ENCODE measurements at places on chromosomes 2 and 18. TPM values are rescaled to one million over a fixed set of nuclear protein-coding genes. Genes with fewer than 3 reads are reported as not detected.

The ZC3H8 gene
- 17.4 TPM for total RNA-seq

The REG1B gene
- not detected for total RNA-seq

The AQP4 gene
- total RNA-seq = not detected

The CD8B2 gene
- not detected for total RNA-seq

The SKOR2 gene
- not detected for total RNA-seq

DNA sequence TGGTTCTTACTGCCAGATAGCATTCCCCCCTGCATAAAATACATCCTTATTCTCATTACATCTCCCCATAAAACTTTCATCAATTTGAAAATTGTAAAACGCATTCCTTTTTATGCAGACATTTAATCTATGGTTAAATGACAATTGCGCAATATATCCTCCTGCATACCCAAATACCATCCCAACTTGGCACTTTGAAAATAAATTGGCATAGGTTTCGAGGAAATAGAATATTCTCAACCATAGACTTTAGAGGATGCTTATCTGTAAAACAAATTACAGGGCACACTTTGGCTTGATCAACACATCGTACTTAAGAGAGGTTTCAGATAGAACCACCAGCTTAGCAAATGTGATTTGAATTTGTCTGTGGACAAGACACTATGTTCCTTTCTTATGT lies 31.0 kb upstream of the CAVIN2 start:
- DNase-seq = no peak

DNA sequence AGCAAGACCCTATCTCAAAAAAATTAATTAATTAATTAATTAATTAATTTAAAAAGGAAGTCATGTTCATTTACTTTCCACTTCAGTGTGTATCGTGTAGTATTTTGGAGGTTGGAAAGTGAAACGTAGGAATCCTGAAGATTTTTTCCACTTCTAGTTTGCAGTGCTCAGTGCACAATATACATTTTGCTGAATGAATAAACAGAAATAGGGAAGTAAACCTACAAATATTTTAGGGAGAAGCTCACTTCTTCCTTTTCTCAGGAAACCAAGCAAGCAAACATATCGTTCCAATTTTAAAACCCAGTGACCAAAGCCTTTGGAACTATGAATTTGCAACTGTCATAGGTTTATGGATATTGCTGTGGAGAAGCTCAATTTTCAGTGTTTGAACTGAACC lies 27.8 kb downstream of the SLC14A1 start:
- no peak for DNase-seq

DNA sequence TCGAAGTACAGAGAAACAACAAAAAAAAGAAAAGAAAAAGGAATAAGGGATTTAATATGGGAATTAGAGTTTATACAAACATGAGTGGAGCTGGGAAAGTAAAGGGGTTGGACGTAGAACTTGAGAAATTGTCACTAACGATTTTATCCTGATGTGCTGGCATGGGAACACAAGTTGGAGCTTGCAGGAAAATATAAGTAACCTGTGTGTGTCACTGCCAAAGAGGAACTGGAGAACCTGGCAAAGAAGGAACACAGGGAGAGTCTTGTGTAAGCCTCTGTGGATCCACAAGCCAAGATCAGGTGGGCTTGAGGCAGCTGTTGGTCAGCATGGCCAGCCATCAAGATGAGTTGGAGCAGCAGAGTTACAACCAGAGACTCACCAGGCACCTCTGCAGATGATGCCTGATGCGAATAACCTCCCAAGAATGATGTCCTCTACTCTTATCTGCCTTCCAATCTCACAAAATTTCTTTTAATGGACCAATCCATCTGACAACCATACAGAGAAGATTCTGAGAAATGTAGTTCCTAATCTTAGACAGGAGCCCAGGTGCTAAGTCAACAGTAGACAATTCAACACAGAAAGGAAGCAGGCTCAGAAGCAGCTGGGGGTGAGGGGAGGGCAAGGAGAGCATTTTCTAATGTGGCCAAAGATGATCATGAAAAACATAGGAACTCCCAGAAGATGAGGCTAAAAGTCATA lies 77.0 kb upstream of the SPOPL start:
- no peak for DNase-seq

- no peak for DNase-seq
Observed at GRCh38 chr2:60678551-60678950, 77.5 kb upstream of the PAPOLG start.
